ENCODE measurements at places on chromosomes 1 and 21.

DNA sequence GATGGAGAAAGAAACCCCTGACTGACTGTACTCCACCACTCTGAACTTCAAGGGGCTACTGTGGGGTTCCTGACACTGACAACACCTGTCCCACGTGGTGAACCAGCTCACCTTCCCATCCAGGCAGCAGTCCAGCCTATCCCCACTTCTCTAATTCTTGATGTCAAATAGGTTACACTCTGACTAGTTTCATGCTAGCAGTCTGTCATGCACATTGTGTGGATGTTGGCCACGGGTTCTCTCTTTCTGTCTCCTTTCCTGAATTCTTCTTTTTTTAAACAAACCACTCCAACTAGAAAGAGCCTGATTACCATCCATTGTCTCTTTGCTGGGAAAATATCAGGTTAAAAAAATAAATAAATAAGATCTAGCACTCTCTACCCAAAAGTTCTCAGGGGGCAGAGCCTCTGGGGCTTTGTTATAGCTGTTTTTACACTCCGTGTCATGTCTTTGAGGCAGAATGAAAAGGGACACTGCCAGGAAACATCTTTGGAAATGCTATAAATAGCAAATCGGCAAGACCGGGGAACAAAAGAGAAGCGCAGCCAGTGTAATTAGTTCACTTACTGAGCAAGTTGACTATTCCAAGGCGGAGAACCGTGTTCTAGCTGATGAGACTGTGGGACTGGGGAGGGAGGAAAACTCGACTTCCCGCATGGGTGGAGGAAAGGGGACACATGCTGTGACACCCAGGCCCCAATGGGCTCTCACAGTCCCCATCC is 356.1 kb downstream of the OMA1 start:
- DNase-seq = no peak

DNA sequence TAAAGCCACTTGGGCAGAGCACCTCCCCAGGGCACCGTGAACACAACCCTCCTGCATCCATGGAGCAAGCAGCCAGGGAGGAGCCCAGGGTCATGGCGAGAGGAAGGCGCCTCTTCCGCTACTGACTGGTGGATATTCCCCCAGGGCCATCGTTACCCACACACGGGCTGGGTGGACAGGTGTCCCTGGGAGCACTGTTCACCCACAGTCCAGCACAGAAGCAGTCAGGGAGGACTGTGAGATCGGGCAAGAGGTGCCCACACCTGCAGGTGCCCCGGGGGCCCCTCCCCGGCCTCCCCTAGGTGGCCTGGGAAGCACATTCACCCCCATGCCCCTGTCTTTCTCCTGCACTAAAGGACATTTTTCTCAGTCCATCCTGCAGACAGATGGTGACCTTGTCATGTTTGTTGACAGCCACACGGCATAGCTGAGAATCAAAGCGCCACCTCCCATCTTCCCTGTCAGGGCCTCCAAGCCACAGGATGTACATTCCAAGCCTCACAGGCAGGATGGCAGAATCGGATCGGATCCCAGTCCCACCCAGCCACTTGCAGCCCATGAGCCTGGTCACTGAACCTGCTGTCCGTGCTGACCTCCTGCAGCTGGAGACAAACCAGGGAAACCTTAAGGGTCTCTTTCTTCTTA is 160.2 kb downstream of the PRDM16 start:
- DNase-seq = no peak

DNA sequence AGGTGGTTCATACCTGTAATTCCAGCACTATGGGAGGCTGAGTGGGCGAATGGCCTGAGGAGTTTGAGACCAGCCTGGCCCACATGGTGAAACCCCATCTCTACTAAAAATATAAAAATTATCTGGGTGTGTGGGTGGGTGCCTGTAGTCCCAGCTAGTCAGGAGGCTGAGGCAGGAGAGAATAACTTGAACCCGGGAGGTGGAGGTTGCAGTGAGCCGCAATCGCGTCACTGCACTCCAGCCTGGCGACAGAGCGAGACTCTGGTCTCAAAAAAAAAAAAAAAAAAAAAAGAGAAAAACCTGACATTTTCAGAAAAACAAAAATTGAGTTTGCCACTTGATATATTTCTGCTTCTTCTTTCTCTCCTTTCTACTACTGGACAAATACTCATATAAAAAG is 24.3 kb downstream of the CA6 start:
- no peak for DNase-seq

- no peak for DNase-seq
Observed at GRCh38 chr1:116159177-116159576, 48.0 kb downstream of the MAB21L3 start.

- no peak for DNase-seq
Observed at GRCh38 chr1:68384321-68384813, 65.4 kb downstream of the RPE65 start.

DNA sequence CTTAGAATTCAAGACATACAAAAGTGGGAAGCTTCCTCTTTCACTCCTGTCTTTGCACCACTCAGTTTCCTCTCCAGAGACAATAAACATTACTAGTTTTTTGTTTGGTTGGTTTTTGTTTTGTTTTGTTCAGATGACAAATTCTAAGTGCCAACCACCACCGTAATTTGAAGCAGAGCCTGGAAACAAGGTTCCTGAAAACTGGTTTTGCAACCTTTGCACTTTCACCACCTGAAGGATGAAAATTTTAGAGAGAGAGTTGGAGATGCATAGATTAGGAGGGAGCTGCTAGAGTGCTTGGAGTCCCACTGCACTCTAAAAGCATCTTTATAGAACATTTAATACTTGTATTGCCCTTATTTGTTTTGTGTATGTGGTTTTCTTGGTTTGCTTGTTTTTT is 20.2 kb upstream of the MGST3 start:
- DNase-seq = no peak

- DNase-seq = no peak
Observed at GRCh38 chr21:38945545-38946245, 140.0 kb downstream of the ETS2 start.

DNA sequence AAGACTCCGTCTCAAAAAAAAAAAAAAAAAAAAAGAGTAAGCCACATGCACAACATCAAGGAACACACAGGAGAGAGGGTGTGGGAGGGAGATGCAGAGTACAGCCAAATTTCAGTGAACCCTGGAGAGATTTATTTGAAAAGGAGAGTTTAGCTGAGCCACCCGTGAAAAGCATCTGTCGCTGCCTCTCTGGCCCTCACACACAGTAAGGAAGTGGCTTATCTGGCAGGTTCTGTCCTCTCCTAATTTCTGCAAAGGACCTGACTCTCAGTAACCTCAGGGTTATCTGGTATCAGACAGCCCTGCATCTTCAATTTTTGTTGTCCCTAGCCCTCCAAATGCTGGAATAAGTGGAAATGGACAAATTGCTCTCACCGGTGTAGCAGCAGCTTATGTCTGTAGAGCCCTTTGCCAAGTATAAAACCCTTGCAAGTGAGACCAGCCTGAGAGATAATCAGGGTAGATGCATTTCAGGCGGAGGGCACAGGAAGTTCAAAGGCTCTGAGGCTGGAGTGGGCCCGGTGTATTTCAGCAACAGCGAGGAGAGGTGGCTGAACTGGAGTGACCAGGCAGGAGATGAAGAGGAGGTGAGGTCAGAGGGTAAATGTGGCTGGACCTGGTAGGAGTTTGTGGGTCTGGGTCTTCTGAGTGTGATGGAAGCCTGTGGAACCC is 16.7 kb upstream of the IL10RB start:
- DNase-seq = no peak

DNA sequence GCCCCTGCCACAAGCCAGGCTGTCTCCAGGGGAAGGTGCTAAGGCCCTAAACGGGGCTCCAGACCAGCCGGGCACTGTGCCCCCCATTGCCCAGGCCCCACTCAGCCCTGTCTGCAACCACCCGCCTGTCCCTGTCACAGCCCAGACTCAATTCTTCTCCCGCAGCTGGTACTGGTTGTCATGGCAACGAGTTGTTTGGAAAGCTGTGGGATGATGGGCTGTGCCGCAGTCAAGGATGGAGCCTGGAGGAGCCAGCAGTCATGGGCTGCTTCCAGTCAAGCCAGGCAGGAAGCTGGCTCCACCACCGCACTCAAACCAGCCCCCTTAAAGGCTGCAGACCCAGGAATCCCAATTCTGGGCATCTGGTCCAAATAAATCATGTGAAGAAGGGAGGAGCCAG is 4.2 kb downstream of the SPOCD1 start:
- DNase-seq = no peak

DNA sequence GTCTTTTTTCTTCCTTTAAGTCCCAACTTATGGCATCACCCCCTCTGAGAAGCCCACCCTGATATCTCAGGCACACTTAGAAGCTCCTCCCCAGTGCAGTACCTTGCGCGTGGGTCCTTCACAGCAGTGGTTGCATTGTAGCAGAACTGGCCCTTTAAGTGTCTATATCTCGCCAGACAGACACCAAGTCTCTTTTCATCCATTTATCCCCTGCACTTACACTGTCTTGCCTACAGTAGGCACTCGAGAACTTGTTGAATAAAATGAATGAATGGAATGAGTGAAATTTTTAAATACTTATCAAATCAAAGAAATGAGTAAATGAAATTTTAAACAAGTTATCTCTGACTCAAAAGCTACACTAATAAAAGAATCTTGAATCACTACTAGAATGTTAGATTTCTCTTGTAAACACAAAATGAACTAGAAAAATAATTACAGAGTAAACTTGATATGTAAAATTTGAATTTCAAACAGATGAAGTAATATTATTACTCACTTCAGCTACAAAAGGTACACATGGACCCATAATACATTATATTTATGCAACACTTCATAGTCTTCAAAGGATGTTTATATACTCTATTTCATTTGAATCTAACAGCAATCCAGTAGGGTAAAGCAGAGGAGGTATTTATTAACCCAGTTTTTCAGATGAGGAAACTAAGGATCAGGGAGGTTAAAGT is 54.7 kb upstream of the MAN1A2 start:
- DNase-seq = no peak

DNA sequence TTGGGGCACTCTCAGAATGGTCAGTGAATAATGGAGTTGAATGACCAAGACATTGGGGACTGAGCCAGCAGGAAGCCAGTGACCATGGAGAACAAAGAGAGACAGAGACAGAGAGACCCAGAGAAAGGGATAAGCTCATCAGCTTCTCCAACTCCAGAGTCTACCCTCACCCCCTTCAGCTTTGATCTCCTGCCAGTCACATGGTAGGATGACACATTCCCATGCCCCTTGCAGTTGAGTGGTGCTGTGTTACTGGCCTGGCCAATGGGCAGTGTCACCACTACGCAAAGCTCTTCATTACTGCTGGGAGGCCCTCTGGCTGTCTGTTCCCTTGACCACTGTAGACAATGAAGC is 643.5 kb downstream of the AJAP1 start:
- DNase-seq = no peak

DNA sequence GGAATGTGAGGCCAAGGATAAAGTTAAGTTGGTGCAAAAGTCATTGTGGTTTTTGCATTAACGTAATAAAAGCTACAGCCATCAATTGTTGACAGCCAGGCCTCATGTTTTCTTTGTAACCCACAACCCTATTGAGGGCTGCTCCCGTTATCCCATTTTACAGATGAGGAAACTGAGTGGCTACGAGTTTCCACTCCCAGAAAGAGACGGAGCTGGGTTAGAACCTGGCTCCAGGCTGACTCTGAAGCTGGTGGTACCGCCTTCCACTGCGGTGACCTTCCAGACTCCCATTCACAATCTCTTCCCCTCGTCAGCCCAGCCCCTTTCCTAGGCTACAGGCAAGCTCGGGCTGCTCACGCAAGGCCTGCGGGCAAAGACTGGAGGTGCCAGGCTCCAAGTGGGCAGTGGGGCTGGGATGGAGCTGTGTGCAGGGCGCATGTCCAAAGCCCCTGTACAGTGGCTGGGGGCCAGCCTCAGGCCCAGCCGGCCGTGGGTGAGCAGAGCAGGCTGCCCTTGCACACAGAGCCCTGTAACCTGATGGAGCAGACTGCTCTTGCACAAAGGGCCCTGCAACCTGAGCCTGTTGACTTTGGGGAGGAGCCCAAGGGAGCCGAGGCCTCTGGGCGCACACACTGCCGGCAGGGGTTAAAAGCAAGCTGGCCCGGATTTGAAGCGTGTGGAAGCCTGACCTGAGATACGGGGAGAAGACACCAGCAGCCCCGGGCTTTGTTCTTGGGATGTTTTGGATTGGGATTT is 97.4 kb upstream of the TMPRSS2 start:
- no peak for DNase-seq

- DNase-seq = peak; percentile 53
Observed at GRCh38 chr1:167066333-167067122, 23.6 kb downstream of the GPA33 start.

- no peak for DNase-seq
Observed at GRCh38 chr1:184486761-184487445, 100.1 kb downstream of the C1orf21 start.

- no peak for DNase-seq
Observed at GRCh38 chr1:30047576-30047975, 675.8 kb downstream of the MATN1 start.

- DNase-seq = no peak
Observed at GRCh38 chr1:25201006-25201405, 31.3 kb downstream of the SYF2 start.

- no peak for DNase-seq
Observed at GRCh38 chr1:206580438-206581113, 31.7 kb downstream of the EIF2D start.

DNA sequence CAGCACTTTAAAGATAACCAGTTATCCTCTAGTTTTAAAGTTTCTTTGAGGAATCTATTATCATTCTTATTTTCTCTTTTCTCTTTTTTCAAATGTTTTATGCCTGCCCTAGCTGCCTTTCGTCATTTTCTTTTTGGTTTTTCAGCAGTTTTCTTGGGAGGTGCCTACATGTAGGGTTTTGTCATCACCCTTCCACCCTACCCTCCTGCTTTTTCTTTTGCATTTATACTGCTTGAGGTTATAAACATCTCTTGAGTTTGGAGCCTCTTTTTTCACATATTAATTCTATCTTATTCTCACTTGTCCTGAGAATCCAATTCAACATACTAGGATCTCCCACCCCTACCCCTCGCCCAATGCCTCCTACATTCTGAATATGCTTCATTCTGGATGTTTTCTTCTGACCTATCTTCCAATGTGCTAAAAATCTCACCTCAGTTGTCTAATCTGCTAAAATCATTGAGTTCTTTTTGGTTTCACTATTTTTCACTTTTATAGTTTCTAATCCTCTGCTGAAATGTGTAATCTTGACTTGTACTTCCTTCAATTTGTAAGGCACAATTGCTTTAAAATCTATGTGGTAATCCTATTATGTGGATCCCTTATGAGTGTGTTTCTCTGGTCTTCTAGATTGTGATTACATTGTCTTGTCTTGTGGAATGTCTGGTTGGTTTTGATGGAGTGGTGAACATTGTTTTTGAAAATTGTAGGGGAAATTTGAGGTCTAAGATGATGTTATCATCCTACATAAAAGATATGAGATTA is 38.7 kb downstream of the MIA3 start:
- no peak for DNase-seq

All from stimulated activated CD8-positive, alpha-beta memory T cell treated with anti-CD3 and anti-CD28 coated beads, Interleukin-7, amount 100 ng/mL, for 4 hours (primary cell).